Breast epithelium (tissue), 4 donors: ENCODE measurements at places on chromosomes 5 and 9. TPM values are rescaled to one million over a fixed set of nuclear protein-coding genes. Genes with fewer than 3 reads are reported as not detected.

- no peak for DNase-seq
Observed at GRCh38 chr5:73365301-73365853, 83.2 kb downstream of the FOXD1 start.

DNA sequence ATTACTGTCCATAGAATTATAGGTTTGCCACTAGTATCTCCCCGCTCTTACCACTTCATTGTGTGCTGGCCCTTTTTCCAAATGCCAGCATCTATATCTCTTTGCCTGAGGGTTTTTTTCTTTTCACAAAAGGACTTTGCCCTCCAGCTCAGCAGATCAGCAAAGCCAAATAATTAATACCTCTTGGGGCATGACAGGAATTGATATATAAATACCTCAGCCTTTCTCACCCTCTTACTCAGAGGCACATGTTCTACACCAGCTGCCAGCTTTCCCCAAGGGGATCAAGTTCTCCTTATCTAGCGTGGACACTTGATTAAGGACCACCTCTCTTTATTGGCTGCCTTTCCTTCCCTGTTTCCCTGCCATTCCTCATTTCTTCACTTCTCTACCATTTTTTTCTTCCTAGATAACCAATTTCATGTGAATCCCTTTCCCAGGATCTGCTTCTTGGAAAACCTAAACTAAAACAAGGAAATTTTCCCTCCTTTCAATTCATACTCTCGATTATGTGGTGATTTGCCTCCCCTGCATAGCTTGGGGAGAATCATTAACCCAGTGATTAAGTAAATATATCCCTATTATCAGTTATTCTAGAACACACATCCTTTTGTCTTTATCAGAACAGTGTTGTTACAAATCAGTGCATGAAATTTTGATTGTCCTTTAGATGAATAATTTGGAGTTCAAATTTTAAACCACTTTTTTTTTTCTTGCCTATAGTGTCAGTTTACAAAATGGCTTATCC lies 6.9 kb upstream of the NUDT12 start:
- no peak for DNase-seq

DNA sequence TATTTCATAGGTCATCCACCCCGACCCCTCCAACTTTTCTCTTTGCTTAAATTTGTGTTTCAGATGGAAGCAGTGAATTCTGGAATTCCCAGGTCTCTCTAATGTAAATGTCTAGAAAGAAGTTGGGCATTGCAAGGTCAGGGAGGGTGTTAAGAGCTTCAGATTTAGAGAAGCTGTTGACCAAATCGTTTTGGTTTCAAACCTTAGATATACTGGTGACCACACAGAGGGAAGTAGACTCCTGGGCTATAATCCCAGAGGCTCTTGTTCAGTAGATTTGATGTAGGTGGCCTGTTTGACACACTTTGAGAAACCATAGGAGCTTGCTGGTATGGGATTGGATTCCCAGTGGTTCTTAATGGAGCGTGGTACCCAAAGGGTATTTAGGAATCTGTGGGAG lies 137.3 kb upstream of the KLF9 start:
- no peak for DNase-seq

DNA sequence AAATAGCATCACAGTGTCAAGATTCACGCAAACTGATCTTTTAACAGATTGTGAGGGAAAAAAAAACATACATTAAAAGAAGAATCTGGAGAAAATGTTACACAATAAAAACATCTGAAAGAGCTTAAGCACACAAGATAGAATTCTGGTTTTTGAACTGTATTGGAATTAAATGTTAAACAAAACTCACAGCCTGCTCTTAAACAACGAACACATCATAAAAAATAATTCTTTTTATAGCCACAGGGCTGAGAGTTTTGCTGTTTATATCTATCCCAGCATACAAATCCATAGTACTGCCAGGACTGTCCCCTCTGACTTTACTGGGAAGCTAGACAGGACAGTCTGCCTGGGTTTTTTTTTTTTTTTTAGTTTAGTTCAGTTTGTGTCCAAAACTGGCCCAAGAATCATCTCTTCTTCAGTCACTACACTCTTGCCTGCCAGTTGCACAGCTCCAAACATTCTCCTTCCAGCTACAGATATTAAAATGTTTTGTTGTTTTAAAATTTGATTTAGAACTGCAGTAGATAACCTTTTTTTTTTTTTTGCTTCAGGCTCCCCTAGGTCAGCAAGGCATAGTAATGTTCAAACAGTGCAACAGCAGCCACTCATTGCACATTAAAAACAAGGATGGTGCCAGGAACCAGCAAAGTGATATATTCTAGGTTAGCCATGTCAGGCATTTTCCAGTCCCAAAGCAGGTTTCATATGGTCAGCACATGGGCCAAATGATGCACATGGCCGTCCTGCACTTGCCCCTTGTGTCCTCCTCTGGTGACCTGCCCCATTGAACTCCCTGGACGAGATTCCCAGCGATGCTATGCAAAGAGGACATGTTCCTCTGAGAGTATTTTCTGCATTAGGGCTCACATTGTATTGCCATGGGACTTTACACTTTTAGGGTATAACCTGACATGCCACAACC lies 173.6 kb downstream of the ARL15 start:
- DNase-seq: no peak

GRCh38 chr5:28164568-28164967 lies 1126.2 kb upstream of the CDH9 start:
- DNase-seq: no peak

DNA sequence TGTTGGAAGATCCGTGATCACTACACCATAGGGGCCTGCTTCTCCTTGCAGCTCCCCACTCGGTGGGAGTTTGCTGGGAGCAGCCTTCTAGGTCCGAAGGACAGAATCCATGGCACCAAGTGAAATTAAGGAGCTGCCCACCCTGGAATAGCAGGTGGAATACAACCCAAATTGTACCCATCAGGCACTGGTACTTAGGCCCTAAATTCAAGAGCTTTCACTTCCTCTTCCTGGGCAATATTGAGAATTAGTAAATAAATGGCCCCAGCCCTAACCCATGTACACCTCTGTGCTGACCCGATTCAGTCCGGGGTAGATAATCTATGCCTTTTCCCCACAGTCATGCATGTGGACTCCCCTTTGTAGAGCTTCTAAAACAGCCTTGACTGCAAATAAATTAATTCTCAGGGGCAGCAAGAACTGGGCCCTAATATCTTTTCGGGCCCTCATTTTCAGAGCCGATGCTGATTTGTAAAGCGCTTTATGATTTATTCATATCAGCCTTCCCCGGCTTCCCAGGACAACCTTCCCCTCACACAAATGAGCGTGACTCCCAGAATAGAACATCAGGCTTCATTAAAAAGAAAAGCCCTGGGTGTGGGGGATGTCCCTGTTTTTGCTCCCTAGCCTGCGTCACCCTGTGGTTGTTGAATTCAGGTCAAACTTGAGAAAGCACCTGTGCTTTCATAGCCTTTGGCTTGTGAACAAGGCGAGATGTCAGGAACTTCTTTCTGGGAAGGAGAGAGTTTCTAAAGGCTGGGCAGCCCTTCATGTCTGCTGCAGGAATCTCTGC lies 126.1 kb upstream of the TBC1D2 start:
- no peak for DNase-seq

GRCh38 chr9:1880038-1880565 lies 135.0 kb upstream of the SMARCA2 start:
- no peak for DNase-seq

GRCh38 chr5:73158313-73158712 lies 14.7 kb upstream of the TMEM174 start:
- DNase-seq: no peak

DNA sequence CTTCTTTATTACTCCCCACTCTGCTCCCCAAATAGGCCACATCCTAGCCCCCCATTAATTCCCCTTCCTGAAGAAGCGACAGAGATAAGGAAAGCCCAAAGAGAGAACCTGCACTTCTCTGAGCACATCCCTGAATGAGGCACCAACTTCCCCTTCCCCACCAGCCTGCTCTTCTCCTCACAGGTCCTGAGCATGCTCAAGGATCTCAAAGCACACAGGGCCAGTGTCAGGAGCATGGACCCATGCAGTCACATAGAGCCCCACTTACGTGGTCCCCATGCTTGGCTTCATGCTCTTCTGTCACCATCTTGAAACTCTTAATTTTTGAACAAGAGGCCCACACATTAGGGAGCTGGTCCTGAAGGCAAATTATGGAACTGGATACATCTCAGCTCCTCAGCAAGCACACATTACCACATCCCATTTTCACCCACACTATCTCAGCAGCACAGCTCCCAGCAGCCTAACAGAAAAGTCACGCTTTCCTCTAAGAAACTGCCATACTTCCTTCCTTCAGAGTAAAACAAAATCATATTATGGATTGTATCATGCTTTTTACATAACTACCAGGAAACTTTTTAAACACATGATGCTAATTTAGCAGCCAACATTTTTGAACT lies 99.8 kb downstream of the NFIB start:
- DNase-seq: no peak

GRCh38 chr9:4982721-4983482 lies 2.2 kb upstream of the JAK2 start:
- no peak for DNase-seq

GRCh38 chr9:84652496-84653120 lies 16.9 kb upstream of the NTRK2 start:
- no peak for DNase-seq

DNA sequence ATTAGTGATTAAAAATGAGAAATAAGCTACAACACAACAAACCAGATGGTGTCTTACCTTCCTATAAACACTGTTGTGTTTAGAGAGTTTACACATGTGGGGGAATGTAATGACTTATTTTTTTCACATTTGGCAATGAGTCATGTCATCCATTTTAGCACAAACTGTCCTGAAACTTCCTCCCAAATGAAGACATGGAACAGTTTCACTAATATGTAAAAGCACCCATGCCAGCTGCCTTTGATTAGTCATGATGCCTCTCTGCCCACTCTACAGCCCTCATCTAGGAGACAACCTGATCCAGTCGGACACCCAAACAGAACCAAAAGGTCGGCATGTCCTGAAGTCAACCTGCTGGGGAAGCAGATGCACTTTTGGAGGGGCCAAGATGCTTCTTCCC lies 98.2 kb downstream of the SEMA5A start:
- DNase-seq: no peak

- DNase-seq: no peak
Observed at GRCh38 chr5:88881571-88881971, 1.4 kb downstream of the MEF2C start.

- no peak for DNase-seq
Observed at GRCh38 chr9:127815512-127816361, 13.1 kb downstream of the FPGS start.

DNA sequence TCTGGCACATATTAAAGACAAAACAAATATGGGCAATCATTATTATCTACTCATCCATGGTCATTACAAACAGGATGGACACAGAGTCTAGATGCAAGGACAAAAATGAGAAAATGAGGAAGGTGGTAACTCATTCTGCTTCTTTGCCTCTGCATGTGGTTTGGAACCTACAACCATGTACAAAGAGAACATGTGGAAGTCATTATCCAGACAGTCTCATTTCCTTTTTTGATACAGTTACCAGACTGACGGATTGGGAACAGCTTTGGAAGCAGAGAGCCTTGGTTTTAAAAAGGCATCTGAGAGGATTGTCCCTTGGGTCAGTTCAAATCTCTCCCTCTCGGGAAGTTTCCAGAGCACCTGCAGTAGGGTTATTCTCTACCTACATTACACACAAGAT lies 433.4 kb upstream of the TNC start:
- DNase-seq: no peak

Gene GRIN3A
- total RNA-seq: not detected

Gene WHRN
- 15.1 TPM for total RNA-seq

Gene RNF183
- 3.5 TPM for total RNA-seq

Gene PIP5KL1
- total RNA-seq: 2.2 TPM

Gene IL13
- total RNA-seq: not detected

Gene LRRC19
- 0.66 TPM for total RNA-seq
